Mesenteric fat pad (tissue), 1 donor: ENCODE measurements at places on chromosomes 7 and 10. TPM values are rescaled to one million over a fixed set of nuclear protein-coding genes. Genes with fewer than 3 reads are reported as not detected.

DNA sequence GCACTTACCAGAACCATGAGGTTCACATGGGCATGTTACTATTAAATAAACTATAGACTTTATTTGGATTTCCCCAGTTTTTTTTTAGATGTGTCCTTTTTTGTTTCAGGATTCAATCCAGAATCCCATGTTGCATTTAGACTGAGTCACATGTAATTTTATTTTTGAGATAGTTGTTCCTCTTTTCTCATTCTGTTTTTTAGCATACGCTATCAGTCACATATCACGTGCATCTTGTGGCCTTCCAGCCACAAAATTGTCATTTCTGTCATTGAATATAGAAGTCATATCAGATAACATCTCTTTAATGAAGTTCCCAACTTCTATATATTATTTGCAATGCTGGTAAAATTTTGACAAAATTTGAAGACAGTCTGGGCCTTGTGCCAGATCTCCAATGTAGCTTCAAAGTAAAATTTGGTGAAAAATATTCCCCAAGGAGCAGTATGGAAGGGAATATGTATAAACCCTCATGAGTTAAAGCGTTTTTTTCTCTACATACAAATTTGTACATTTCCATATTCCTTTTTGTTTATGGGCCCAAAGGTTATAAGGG, 132.3 kb upstream of the MKI67 start:
- DNase-seq = no peak

DNA sequence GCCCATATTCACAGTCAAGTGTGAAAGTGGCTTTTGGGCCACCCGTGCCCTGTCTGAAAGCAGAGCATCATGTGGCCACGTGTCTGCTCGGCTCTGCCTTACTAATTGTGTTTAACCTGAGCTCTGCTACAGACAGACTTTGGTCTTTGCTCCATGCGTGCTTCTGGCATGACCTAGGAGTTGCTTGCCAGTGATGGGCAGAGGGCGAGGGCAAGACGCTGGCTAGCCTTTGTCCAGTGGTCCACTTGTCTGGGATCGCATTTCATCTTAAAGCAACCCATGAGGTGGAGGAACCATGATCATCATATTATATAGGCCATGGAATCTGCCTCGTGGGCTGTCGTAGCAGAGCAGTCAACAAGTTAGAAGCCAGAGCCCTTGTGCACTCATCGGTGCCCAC, 123.3 kb upstream of the INSYN2A start:
- DNase-seq = no peak

DNA sequence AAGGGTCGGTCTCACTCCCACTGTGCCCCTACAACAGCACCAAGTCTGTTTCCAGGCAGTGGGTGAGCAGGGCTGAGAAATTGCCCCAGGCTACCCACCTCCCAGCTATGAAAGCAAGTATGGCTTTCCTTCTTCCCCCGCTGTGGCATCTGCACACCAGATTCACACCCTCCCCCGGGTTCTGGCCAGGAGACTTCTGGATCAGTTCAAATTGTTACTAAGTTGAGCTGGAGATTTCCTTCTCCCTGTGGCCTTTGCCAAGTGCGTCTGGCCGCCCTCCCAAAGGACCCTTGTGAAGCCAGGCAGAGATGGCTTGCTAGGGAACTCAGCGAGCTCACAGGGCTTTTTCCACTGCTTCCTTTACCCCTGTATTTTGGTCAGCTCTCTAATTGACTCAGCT, 555.4 kb downstream of the SH2D4B start:
- no peak for DNase-seq

DNA sequence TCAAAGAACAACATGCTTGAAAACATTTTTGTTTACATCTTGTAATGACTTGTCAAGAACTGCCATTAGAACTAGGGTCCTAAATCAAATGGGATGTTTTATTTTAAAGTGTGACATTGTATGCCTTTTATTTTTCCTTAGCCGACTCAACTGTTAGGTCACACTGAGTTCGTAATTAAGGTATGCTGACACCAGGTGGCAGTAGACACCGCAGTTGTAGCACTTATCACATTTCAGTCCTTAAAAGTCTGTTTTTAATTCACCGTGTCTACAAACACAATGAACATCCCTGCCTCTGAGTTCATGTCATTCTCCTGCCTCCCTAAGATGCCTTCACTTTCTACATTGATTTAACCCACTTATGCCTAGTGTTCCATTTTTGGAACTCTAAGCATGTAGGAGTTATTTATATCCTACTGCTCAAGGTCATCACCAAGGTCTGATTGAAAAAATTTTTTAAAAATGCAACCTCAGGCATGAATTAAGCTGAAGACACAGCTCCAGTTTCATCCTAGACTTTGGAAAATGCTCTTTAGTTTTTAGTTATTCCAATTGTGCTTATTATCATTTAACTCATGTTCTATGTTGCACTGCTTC, 186.1 kb downstream of the BMPER start:
- DNase-seq = no peak

The CALD1 gene
- total RNA-seq = 227 TPM

The OR2A42 gene
- total RNA-seq = not detected

The DNA2 gene
- total RNA-seq = 3.8 TPM

The TMEM176A gene
- 64.3 TPM for total RNA-seq

The SFTPA2 gene
- total RNA-seq = not detected
